Tibial artery (tissue), 4 donors: ENCODE measurements at places on chromosomes 16 and 17.

- no peak for DNase-seq
Measured at GRCh38 chr16:73161977-73162376, 114.0 kb upstream of the ZFHX3 start.

DNA sequence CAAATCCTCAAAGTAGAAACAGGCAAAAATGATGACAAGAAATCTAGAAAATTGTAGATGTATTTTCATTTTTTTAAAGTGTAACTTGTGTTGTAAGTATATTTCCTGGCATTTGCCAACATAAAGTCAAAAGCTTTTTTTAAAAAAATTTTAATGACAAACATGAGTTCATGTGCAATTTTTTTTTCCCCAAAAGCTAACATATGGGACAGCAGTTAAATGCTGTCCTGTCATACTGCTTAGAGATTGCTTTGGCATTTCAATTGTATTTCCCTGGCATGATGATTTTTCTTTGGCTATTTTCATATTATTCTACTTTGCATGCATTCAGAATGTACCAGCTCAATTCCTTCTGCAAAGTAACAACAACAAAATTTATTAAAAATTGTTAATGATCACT lies 24.5 kb upstream of the CPPED1 start:
- DNase-seq, result no peak

DNA sequence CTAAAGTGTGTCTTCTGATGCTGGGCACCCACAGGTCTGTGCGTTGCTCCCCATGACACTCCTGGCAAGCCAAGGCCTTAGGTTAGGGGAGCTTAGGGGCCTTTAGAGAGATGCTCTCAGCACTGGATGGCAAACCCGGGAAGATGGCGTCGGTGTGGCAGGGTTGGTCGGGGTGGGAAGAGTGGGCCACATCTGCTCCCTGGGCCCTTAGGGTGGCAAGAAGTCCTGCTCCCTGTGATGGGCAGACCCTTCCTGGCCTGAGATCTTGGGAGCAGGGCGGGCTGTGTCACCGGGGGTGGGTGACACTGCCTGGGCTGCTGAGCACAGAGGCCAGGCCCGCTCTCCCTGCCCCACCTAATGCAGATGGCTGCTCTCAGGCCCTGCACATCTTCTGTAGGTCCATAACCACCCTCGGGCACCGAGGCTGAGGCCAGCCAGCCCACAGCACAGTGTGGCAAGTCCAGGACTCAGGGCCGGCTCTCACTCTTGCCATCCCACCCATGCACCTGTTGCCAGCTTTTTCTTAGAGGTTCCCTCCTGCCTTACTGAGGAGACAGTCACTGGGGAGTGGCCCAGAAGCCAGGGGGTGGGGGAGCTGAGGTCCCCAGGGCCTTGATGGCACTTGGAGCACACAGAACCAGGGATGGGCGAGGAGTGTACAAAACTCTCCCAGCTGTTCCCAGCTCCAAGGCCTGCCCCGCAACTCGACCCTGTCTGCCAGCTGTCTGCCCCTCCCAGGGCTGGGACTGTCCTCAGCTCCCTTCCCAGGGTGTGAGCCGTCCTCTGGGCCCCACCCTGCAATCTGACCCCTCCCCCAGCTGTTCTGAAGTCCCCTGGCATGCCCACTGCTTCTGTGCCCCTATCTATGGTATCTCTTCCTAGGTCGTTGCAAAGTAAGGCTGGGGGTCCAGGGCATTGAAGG lies 4.4 kb upstream of the MTSS2 start:
- no peak for DNase-seq

GRCh38 chr16:58384437-58385055 lies 7.7 kb upstream of the GINS3 start:
- DNase-seq, result no peak

- no peak for DNase-seq
Measured at GRCh38 chr17:28421787-28422305, 15.8 kb upstream of the SLC46A1 start.

DNA sequence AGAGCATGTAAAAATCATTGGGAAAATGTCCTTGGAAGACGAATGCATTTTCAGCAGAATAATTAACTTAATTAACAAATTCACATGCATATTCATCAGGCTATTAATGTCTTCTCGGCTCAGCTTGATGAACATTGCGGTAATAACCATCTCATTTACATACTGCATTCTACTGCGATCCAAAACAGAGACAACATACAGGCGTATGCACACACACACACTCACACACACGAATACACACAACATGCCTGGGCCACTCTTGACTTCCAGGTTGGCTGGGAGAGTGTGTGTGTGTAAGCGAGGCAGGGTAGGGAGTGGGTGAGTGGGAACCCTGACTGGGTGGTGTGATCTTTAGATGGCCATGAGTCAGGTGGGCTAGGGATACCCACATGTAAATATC lies 44.7 kb downstream of the NEUROD2 start:
- no peak for DNase-seq

DNA sequence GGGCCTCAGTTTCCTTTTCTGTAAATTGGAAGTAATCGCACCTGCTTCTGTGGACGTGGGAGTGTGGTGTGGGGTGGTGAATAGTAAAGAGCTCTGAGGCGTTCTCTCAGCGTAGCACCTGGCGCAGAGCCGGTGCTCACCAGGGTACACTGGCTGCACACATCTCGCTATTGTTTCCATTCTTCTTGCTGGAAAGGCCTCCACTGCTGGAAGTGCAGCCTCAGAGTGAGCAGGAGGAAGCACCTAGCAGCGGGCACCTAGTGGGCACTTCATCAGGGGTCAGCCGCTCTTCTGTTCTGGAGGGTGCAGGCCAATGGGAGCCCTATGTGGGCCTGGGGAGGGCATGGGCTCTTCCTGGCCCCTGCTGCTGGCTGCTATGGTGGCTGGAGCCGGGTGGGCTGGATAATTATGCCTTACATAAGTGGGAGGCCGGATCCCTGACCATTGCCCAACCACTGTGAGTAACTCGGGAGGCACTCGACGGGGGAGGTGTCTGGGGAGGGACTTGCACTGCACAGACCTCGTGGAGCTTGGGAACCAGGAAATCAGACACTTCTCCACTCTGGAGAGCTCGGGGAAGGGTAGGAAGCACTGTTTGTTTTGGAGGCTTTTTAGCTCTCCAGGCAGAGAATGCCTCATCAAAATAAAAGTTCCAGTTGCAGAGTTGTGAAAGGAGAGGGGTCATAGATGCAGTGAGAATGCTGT lies 1.7 kb downstream of the MAP2K3 start:
- peak; percentile 98 for DNase-seq

- DNase-seq, result peak; percentile 86
Measured at GRCh38 chr16:22217890-22218730, 12.0 kb downstream of the EEF2K start.

- DNase-seq, result no peak
Measured at GRCh38 chr16:29738514-29738913, 7.3 kb downstream of the C16orf54 start.

- no peak for DNase-seq
Measured at GRCh38 chr17:31597646-31598398, 206.3 kb downstream of the RAB11FIP4 start.

GRCh38 chr16:2008631-2009163 lies 924 bp downstream of the ZNF598 start:
- no peak for DNase-seq

GRCh38 chr16:85129876-85130704 lies 17.8 kb upstream of the CIBAR2 start:
- peak; percentile 87 for DNase-seq

GRCh38 chr17:19537111-19537510 lies 3.5 kb downstream of the SLC47A1 start:
- no peak for DNase-seq

DNA sequence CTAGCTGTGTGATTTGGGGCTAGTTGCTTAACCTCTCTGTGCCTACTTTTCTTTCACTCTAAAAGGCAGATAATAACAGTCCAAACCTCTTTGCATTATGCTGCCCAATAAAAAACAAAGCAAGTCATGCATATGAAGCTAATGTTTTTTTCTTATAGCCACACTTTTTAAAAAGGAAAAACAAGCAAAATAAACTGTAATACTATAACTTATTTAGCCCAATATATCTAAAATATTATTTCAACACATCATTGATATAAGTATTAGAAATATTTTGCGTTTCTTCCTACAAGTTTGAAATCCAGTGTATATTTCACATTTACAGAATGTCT lies 22.4 kb downstream of the ANKRD40 start:
- DNase-seq, result no peak

- DNase-seq, result no peak
Measured at GRCh38 chr16:2048116-2048543, 345 bp downstream of the TSC2 start.

DNA sequence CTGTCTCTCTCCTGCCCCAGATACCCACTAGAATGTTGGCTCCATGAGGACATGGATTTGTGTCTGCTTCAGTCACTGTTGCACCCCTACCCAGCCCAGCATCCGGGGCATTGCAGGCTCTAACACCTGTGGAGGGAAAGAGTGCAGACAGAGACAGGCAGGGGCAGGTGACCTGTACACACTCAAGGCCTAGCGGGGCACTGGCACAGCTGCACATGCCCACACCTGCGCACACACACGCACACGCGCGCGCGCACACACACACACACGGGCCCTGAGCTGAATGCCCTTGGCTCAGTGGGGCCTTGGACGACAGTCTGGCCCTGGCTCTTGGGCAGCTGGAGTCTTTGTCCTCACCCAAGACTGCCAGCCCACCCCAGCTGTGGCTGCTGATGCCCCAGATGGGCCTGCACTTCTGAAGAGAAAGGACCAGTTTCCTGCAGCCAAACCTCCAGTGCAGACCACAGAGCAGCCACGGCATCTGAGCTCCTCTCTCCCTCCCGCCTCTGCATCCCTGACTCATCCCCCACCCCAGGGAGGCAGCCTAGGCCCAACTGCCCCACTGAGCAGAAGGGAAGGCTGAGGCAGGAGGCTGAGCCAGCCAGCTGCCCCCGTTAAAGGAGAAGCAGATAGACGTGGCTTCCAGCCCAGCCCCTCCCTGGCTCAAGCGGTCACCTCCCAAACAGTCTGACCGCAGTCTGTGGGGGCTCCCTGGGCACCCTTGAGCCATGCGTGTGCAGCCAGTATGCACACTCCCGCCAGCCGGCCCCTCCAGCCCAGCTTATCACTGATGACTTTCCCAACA lies 12.3 kb upstream of the RAI1 start:
- DNase-seq, result no peak

DNA sequence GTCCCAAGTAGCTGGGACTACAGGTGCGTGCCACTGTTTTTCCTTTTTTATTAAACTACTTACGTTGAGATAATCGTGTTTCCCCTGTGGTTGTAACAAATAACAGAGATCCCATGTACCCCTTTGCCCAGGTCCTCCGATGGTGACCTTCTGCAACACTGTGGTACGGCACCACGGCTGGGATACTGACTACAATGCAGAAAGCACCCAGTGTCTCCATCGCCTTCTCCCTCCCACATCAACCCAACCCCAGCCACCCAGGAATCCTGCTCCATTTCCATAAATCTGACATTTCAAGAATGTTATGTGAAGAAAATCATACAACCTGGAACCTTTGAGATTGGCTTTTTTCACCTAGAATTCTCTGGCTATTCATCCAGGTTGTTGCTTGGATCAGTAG lies 22.1 kb downstream of the MPRIP start:
- DNase-seq, result peak; percentile 25

DNA sequence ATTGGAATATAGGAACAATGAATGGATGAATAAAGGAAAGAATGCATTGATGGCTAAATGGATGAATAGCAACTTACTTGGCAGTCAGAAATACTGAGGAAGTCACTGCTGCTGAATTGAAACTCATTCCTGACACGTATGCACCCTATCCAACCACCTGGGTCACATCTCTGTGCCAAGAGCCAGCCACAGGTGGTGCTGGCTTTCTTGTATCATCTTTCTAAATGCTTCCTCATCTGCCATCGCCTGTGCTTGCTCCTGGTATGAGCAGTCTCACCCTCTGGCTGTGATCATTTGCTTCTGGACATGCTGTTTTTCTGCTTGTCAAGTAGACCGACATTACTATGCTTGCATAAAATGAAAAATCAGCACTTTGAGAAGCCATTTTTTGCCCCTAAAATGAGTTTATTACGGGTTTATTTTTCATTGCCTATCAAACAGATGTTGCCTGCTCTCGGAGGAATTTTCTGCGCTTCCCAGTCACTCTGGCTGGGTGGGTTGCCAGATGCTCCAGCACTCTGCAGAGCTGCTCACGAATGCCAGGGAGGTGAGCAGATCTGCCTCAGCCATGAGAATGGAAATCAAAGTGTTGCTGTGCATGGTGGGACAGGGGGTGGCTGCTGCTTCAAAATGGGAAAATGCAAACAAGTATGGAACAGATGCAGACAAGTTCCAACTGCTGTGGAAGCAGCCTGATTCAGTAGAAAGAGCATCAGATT lies 1349.6 kb upstream of the CDH8 start:
- DNase-seq, result no peak

- peak; percentile 60 for DNase-seq
Measured at GRCh38 chr17:16818821-16819683, 129.0 kb downstream of the CCDC144A start.

DNA sequence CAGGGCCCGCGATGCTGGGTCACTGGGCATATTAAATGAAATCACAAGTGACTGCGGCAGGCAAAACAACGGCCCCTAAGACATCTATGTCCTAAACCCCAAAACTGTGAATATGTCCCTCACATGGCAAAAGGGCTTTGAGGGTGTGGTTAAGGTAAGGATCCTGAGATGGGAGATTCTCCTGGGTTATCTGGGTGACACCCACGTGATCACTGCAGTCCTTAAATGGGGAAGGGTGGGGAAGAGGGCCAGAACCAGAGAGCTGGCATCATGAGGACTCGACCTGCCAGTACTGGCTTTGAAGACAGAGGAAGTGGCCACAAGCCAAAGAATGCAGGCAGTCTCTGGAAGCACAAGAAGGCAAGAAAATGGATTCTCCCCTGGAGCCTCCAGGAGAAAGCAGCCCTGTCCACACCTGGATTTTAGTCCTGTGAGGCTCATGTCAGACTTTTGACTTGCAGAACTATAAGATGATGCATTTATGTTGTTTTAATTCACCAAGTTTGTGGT lies 12.5 kb downstream of the COTL1 start:
- DNase-seq, result no peak

GRCh38 chr16:28873543-28874201 lies 4.6 kb upstream of the ATP2A1 start:
- no peak for DNase-seq

- DNase-seq, result no peak
Measured at GRCh38 chr17:3049705-3050295, 13.6 kb downstream of the OR1D5 start.

- no peak for DNase-seq
Measured at GRCh38 chr16:81238296-81239011, at the start of gene BCO1. BCO1 (plus strand) TSS chr16:81238689; CDS start chr16:81238909, 220 bp downstream.

DNA sequence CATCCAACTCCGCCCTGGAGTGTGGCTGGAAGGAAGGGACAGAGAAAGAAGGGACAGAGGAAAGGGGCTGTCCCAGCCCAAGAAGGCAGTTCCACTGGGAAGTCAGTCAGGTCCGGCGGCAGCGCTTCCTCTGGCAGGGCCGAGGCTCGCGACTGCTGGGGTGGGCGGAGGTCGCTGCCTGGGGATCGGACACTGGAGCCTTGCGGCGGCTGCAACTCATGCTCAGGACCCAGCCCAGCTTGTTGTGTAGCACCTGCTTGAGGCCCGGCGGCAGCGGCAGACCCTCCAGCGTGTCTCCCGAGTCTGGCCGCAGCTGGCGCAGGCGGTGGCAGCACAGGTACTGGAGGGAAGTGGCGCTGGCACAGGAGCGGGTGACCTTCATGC lies 4.0 kb upstream of the MRPS34 start:
- DNase-seq, result no peak

- DNase-seq, result no peak
Measured at GRCh38 chr16:11560701-11561453, 25.8 kb downstream of the LITAF start.

GRCh38 chr17:48627623-48628521 lies 1.7 kb upstream of the HOXB9 start:
- no peak for DNase-seq

GRCh38 chr17:81578561-81579225 lies 26.5 kb upstream of the FAAP100 start:
- no peak for DNase-seq

GRCh38 chr17:58330997-58331814 lies 2.6 kb upstream of the TSPOAP1 start:
- no peak for DNase-seq
